ENCODE measurements at places on chromosomes 16 and 17.

GRCh38 chr16:11161974-11162373, 94.0 kb downstream of the SOCS1 start:
- no peak for DNase-seq

DNA sequence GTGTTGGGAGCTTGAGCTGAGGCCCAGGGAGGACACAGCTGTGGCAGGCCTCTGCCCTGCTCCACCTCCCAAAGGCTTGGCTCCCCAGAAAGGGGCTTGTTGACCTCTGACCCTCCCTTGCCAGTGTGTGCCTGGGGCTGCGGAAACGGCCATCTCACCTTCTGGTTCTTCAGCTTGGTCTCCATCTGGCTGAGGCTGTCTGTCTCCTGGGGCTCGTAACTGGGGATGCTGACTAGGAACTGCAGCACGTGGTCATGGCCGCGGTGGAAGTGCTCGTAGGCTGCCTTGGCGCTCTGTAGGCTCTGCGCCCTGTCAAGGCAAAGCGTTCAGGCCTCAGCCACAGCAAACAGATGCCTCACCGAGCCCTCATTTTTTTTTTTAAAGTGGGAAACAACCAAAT, 42.7 kb downstream of the UBN1 start:
- DNase-seq: no peak

DNA sequence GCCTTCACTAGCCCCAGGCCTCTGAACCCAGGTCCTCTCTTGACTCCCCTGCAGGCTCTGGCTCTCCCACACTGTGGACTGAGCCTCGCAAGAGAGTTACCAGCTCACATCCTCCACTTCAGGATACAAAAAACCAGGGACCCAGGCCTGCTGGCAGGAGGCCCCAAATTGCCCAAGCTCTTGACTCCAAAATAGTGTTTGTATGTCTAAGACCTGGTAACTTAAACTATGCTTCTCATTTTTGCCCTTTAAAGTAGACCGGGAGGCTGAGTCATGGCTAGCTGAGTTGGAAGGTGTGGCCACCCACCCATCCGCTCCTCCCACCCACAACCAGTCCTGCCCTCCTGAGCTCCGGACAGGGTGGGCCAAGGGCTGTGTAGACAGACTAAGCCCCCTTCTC, 250.0 kb downstream of the SOX9 start:
- DNase-seq: no peak

DNA sequence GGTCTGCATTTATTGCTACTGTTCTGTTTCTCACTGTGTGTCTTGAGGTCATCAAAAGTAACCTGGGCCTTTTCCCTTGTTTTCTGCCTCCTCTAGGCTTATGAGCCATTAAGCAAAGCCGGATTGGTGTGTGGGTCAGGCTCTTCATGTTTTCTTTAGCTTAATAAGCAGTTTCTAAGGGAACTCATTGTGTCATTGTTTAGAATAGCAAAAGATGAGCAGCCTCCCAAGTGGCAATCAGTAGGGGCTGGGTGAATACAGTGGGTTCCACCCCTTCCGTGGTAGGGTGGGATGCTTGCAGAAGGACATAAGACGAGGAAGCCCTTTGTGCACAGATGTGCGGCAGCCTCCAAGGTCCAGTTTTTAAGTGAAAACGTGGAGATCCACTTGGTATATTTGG, 34.5 kb downstream of the ABCC1 start:
- DNase-seq: no peak

DNA sequence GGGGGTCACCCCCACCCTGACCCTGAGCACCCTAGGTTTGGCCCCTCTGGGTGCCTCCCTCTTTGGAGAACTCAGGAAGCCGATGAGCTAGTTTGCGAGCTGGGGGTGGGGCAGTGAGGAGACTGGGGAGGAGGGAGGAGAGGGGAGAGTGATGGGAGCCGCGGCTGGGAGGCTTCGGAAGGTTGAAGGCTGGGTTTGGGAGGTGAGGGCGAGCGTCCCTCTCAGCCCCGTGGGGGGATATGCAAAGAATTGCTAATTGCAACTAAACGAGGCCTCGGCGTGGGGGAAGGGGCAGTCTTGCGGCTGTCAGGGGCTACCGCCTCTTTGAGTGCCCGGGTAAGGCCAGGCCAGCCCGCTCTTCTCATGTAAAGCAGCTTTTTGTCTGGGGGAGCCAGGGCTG, 17.6 kb upstream of the FZD2 start:
- DNase-seq: no peak

GRCh38 chr17:43578699-43579565, 32.8 kb upstream of the ETV4 start:
- DNase-seq: peak; percentile 16

DNA sequence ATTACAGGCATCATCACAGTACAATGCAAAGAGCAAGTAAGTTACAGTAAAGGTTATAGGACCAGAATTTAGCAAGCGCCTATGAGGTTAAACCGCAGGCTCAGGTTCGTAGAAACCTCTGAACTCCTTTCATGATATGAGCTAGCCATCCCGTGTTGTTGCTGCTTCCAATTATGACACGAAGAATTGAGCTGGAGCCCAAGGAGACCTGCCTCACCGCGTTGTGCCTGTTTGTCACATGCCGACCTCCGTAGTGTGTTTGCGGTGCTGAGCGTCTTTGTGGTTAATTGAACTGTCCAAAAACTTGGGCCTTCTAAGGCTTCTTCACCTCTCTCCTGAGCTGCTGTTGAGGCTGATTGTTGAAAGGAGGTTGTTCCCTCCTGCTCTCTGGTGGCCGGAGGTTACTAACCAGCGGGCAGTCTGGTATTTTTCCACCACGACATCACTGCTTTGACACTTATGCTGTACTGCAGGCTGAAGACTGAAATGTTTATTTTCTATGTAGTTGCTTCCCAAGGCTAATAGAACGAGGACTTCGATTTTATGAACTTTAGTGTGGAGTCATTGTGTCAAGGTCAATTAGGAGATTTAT, 67.5 kb downstream of the SEC14L1 start:
- no peak for DNase-seq

DNA sequence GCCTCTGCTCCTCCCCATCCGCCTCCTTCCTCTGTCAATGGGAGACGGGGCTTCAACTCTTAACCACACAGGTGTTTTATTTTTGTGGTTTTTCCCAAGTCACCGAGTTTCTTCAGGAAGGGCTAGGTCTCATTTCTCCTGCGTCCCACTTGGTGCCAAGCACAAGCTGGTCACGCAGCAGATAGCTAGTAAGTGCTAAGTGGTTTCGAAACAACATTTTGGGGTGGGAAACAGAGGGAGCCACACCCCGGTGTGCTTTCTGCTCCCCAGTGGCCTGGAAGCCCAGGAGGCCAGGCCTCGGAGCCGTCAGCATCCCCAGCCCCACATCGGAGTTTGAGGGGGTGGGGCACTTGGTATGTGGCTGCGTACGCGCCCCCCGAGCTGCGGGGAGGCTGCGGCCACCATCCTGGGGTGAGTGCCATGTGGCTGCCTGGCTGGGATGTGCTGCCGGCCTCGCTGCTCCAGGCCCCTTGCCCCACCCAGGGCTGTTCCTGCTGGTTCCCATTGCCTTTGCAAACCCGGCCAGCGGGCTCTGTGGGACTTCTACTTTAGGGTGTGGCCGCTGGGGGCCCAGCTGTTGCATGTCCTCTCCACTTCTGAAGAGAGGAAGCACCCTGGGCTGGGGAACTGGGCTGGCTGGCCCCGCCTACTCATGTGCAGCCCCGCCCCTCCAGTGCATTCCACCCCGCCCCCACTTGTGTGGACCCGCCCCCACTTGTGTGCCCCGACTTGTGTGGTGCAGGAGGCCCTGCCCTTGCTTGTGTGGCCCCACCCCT, 55.6 kb downstream of the BAIAP2 start:
- DNase-seq: peak; percentile 27

DNA sequence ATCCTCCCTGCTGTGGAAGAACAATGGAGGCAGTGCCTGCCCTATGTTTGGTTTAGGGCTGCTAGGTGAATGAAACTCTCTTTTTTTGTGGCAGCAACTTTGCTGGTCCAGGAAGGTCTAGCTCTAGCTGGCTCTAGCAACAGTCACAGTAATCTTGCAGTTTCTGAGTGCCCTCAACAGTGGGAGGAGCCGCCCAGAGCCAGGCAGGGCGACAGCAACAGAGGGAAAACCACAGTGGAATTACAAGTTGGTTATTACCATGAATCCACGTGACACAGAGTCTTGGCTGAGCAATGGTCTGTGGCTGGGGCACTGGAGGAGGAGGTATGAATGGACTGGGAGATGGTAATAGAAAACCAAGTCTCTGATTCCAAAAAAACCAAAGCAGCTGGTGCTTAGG, 10.3 kb downstream of the HSPB9 start:
- DNase-seq: no peak

GRCh38 chr17:76530095-76530723, 7.3 kb downstream of the CYGB start:
- no peak for DNase-seq

- DNase-seq: no peak
Measured at GRCh38 chr16:75420987-75421819, 12.1 kb downstream of the CFDP1 start.

DNA sequence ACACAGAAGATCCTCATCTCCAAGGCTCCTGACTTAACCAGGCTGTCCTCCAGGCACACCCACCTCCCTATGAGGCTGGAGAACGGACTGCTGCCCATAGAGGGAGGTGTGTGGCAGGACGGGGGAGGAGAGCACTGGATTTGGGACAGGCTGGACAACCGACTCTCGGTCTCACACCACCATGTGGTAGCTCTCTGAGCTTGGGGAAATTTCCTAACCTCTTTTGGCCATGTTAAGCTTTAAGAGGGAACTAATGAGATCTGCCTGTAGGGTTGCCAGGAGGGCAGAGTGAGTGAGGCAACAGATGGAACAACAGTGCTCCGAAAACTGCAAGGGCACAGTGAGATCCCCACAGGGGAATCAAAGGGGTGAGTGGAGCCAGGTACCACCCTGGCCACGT, 32.7 kb downstream of the RHBDL3 start:
- DNase-seq: no peak

DNA sequence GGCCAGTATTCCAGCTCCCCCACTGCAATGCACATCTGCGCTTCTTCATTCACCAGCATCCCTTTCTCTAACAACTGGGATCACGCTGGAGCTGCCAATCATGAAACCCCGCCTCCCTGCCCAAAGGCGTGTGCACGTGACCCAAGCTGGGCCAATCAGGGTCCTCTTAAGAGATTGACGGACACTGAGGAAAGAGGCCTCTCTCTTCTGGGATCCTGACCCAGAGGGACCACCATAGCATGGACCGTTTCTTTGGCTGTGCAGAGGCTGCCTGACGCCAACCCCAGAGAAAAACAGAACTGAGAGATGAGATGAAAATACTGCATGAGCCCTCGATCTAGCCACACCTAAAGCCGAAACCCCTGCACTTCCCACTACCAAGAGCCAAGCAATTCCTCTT, 32.0 kb downstream of the COTL1 start:
- DNase-seq: no peak

DNA sequence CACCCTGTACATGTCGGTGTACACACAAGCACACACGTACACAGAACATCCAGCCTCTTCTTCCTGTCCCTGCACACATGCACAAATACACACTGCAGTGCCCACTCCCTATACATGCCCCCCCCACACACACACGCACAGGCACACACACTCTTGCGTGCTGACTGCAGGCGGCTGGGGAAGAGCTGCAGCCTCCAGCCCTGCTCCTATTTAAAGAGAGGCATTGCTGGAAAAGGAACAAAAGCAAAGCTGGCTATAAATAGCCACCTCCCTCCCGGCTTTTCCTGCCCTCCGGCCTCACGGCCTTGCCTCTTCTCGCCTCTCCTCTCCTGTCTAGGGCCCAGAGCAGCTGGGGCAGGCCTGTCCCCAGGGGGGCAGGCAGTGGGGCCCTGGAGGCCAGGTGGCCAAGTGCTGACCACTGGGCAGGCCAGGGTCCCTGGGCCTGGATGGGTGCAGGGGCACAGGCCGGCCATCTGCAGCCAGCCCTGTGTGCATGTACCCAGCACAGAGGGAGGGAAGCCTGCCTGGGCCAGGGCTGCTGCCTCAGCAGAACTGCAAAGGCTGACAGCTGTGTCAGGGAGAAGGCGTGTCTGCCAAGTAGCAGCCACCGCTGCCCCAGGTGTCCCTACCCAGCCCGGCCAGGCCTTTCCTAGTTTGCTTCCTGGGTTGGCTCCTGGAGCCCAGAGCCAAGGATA, 25.4 kb downstream of the RTN4RL1 start:
- DNase-seq: no peak

DNA sequence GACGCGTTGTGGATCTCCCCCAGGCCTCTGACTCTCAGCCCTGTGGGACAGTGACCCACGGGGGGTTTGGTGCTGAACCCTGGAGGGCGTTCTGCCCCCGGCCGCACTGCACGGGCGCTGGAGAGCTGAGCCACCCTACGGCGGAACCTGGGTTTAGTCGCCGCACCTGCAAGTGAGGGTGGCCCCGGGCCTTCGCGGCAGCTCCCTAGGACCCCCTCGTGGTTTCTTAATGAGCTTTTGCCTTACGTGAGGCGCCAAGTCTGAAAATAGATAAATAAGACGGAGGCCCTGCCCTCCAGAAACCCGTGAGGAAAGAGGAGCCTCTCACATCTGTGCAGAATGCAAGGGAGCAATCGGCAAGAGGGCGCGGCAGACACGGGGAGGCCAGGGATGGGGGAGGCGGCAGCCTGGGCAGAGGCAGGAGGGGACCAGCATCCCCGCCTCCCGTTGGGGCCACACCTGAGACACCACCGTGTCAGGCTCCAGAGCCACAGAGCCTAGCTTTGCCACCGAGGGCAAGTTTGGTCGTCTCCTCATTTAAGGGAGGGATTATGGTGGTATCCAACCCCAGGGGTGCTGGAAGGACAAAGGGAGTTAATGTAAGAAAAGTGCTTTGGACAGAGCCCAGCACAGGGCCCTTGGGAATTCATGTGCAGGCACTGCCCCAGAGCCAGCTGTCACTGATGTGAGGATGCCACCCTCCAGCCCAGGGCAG, 153.2 kb upstream of the CHMP6 start:
- no peak for DNase-seq

DNA sequence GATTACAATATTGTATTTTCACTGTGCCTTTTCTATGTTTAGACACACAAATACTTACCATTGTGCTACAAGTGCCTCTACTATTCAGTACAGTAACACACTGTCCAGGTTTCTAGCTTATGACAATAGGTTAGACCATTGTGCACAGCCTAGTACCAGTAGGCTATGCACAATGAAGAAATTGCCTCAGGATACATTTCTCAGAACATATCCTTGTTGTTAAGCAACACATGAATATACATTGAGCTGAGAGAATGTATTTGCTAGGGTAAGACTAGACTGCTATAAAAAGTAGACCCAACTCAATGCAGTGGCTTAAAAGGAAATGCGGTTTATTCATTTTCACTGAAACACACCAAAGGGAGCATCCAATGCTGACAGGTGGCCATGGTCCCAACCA, 285.1 kb downstream of the HS3ST3A1 start:
- DNase-seq: no peak

GRCh38 chr16:89581045-89581695, 5.6 kb downstream of the CPNE7 start:
- no peak for DNase-seq

DNA sequence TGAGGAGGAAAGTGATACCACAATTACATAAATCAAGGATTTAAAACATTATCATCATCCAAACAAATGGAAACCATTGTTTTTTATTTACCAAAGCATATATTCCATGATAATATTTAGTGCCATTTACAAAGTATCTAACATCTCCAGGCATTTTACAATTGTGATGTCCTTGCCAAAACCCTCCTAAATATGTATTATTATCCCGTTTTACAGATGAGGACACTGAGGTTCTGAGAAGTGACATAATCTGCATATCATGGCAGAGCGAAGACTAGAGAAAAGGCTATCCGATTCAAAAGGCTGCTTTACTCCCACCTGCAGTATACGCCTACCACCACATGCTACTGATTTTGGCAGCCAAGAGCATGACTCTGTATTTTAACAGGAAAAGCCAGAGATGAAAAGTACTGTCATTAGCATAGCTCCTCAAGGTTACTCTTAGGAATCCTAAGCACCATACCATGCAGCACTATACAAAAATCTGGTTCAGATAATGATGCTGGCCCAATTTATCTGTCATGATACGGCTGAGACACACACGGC, 301.4 kb downstream of the CA10 start:
- DNase-seq: no peak
